ENCODE measurements at places on chromosomes 4 and X.

GRCh38 chr4:16205298-16206164, 20.7 kb downstream of the TAPT1 start:
- peak; percentile 45 for DNase-seq

GRCh38 chr4:68885545-68885944, 66.1 kb downstream of the UGT2A3 start:
- DNase-seq, result no peak

DNA sequence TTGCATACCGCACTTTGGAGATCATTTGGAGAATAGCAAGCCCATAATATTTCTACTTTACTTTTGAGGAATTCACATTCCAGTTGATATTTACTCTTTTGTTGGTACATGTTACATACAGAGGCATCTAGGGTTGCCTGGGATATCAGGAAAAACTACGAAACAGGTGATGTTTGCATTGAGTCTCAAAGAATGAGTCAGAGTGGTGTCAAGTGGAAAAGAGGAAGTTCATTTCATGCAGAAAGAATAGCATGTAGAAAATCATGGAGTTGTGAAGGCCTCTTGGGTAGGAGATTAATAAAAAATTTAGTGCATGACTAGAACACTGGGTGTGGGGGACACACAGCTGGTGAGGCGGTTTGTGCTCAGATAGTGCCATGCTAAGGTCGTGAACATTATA, 33.5 kb upstream of the ELOVL6 start:
- DNase-seq, result no peak

- no peak for DNase-seq
These were observed 84.2 kb downstream of the GPR143 start for GRCh38 chrX:9681422-9681821.

- no peak for DNase-seq
These were observed 99.5 kb downstream of the ARHGAP6 start for GRCh38 chrX:11566173-11566572.

DNA sequence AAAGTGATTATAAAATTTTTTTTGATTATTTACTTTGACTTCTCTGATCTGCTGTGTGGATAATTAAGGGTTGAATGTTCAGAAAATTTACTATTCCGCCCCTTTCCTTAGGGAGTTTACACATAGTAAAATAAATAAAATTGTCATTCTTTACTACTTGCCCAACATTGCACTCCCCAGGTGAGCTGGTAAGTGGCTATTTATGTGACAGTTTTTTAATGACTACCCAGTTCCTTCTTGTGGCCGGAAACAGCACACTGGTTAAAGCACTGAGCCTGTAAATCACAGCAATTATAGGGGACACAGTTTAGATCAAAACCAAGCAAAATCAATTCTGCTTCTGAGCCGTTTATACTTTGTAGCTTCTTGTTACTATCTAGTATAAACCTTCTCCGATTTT, 158.1 kb downstream of the FHIP1A start:
- no peak for DNase-seq

- no peak for DNase-seq
These were observed 868 bp downstream of the DACH2 start for GRCh38 chrX:86149119-86149518.

GRCh38 chrX:113929004-113929403, 654.9 kb upstream of the HTR2C start:
- no peak for DNase-seq

- no peak for DNase-seq
These were observed 184.9 kb downstream of the NSUN7 start for GRCh38 chr4:40934676-40935075.

GRCh38 chrX:120293015-120293414, 18.2 kb downstream of the TMEM255A start:
- DNase-seq, result no peak

GRCh38 chr4:66893807-66894206, 651.5 kb downstream of the CENPC start:
- no peak for DNase-seq

GRCh38 chr4:137994853-137995252, 247.3 kb downstream of the SLC7A11 start:
- no peak for DNase-seq

DNA sequence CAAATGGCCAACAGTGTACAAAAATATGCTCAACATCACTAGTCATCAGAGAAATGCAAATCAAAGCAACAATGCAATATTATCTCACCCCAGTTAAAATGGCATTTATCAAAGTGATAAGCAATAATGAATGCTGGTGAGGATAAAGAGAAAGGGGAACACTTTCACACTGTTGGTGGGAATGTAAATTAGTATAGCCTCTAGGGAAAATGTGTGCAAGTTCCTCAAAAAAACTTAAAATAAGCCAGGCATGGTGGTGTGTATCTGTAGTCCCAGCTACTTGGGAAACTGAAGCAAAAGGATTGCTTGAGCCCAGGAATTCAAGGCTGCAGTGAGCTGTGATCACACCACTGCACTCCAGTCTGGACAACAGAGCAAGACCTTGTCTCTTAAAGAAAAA, 572.1 kb downstream of the NLGN4X start:
- DNase-seq, result no peak

DNA sequence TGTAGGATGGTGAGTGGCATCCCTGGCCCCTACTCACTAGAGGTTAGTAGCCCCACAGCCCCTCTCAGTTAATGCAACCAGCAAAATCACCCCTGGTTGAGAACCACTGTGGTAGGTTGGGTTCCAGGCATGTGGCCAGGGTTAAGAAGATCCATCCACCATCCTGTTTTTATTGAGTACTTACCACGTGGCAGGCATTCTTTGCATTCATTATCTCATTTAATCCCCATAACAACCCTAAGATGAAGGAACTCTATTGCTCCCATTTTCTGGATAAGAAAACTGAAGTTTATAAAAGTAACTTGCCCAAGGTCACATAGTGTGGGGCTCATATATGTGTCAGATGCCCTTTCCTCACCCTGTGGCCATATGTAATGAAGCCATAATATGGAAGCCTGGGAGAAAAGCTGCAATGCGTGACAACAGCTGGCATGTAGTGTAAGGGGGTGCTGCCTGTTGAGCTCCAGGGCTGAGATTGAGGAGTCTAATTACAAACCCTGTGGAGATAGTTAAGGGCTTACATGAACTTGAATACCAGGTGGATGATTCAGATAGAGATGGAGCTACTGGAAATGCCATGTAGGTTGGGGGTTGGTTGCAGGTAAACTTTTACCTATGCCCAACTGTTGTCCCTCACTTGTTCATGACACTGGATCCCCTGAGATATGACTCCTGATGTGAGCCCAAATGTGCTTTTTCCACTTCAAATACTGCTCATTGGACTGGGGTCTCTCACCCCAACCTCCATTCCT, 100.2 kb upstream of the PGRMC2 start:
- DNase-seq, result no peak

DNA sequence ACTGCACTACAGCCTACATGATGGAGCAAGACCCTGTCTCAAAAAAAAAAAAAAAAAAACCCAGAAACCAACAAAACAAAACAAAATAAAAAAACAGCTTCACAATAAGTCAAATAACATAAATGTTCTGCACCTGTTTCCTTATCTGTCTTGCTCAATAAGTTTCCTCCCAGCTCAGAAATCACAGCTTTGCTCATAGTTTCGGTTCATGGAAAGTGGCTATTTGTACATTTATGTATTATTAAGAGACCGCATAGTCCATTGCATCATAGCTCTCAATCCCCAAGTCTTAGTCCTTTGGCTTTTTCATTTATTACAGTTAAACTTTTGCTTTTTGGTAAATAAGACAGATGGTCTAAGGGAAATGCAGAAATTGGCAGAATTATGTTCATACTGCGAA, 24.4 kb upstream of the CFAP299 start:
- DNase-seq, result no peak

DNA sequence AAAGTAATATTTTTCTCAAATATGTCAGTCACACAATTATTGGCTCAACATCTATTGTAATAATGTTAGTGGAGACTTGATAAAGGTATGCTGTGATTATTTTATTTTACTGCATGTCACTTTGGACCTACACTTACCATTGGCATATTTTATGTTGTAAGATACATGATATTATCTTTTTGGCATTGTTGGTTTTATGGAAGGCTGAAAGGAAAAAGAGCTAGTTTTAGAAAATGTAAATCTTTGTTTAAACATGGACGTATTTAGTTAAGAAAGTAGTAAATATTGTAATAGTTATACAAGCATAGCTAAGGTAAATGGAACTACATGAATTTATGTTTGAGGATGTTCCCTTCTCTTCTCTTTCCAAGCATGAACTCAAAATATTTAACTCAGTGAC, 1399.3 kb downstream of the STIM2 start:
- no peak for DNase-seq

DNA sequence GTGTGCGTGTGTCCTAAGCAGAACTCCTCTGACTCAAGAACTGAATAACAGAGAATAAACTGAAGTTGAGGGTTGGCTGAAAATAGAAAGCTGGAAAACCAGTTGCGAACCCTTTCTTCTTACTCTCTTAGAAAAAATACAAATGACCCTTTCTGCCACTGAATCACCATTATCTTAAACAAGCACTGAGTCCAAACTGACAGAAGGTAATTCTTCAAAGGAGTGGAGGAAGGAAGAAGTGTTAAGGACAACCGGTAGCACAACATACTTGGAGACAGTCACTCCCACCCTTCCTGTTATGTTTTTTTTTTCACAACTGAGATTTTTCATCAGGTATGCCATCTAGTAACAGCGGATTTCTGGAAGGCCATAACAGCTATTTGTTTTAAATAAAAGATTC, 38.1 kb downstream of the HELQ start:
- DNase-seq, result no peak

DNA sequence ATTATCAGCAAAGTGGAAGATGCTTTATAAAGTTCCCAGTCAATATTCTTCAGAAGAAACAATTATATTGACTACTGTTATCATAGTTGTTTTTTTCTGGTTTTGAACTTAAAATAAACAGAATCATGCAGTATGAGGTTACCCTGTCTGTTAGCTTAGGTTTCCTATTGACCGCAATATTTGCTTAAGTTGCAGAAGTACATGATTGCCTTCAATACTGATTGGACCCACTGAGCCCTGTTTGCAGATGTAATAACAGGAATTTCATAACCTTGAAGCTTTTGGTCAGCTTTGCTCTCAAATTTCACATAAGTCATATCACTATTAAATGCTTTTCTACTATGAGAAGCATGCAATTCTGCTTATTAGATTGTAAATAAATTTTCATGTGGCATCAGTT, 229.1 kb upstream of the FSTL5 start:
- no peak for DNase-seq

DNA sequence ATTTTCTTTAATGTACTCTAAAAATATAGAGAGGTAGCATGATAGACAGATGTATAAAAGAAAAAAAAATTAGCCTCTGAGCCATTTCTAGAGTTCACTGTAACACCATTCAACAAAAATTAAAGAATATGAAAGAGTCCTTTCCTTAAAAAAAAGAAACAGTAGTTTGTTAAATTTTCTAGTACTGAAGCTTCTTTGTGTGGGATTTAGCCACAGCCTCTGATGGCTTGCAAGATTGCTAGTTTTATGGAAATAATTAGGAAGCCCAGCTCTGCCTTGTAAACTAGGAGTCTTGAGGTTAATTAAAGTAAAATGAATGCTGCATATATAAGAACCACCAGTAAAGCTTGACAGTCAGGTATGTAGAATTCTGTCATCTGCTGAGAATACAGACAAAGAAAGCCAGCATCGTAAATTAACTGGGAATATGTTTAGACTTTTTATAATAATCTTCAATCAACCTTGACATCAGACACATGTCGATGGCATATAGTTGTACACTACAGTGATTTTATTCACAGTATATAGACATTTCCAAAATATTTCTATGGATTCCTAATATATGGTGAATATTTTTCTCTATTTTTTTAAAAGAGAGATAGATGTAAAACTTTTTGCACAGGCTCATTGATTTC, 44.8 kb upstream of the NEIL3 start:
- DNase-seq, result no peak

DNA sequence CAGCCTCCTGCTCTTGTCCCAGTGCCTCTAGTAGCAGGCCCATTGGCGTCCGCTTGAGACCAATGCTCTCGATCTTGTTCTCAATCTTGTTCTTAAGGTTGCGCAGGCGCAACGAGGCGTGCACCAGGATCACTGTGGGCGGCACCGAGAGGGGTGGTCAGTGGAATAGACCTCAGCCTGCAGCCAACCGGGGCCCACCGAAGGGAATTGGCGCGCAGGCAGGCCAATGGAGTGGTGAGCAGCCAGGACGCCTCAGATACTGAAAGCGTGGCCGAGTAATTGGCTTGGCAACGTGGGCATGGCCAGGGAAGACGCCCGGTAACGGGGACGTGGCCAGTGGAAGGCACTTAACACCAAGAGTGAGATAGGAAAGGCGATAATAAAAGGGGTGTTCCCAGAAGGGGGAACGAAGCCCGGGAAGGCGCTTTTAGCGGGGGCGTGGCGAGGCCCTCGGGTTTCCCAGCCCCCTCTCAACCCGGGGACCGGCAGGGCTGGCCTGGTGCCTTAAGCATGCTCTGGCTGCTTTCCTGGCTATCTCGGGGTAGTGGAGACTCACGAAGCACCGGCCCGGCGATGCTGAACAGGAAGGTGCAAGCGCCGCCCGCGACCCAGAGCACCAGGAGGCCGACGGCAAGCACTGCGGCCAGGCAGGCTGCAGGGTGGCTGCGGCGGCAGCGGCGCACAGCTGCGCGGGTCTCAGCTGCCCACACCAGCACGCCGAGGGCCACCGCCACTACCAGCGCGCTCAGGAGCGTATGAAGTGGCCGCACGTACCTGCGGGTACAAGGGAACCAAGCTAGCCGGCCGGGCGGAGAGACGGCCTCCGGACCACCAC, 1.7 kb downstream of the PRAF2 start:
- DNase-seq, result no peak

DNA sequence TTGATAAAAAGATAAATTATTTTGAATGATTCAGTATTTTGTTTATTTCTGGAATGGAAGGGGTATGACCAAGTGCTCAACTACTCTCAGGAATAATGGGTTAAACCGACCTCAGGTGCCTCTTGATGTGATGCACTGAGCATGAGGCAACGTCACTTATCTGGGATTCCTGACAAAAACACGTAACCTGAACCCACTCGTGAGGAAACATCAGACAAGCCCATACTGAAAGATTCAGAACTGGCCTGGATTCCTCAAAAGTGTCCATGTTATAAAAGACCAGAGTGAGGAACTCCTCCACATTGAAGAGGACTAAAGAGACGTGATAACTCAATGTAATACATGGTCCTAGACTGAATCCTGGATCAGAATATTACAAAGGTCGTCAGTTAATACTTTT, 144.0 kb downstream of the FNIP2 start:
- no peak for DNase-seq

DNA sequence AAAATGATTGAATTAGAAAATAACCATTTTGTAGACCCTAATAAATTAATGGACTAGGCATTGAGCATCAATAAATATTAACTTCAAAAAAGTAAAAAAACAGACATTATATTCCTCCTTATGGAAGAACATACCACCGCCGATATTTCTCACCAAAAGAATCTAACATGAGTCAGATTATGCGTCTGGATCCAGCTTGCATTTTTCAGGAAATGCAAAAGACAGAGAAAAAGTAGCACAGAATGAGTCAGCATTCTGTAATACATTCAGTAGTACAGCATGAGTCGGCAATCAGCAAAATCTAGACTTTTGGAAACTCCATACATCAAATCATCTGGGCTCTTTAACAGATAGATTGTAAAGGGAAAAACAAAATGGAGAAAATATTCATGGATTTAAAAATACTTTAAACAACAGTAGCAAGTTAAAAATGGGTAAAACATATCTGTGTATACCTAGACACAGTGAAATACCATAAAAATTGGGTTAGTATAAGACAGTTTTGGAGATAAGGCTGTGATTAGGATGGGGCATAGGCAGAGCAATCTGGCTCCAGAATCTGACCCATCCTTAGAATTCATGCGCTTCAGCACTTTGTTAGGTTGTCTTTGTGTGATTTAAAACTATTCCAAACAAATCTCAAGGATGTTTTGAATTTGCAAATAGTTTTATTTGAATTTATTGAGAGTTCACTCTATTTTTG, 633.0 kb upstream of the FAM241A start:
- no peak for DNase-seq

All from CD4-positive, alpha-beta T cell treated with Interleukin-2 at 100 ng/mL for 4 hours (primary cell).